ENCODE measurements at places on chromosomes 16 and 17.
A peak's percentile ranks its signal among the peaks of the same experiment; 100 is the strongest.

GRCh38 chr16:84925092-84925772 lies 86.1 kb downstream of the ZDHHC7 start:
- DNase-seq: peak; percentile 74

DNA sequence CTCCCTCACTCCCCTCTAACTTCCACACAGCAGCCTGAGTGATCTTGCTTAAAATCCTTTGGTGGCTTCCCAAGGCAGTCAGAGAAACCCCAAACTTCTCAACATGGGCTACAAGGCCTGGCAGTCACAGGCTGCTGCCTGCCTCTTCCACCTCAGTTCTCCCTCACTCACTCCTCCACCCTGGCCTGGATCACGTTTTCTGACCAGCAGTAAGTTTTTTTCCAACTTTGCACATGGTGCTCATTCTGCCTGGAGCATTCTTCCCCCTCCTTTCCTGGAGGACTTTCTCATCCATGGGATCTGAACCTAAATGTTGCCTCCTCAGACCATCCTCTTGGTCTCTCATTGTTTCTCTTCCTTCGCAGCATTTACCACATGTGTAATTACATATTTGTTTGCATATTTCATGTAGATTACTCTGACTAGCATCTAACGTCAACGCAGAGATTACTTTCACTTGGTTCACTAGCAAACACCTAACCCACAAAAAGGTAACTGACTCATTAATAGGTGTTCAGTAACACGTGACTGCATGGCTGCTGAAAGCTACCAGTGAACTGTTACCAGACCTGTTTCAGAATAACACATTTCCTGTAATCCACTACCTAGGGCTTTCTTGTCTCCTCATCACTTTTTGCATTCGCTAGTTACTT lies 17.1 kb downstream of the GNA13 start:
- no peak for DNase-seq

DNA sequence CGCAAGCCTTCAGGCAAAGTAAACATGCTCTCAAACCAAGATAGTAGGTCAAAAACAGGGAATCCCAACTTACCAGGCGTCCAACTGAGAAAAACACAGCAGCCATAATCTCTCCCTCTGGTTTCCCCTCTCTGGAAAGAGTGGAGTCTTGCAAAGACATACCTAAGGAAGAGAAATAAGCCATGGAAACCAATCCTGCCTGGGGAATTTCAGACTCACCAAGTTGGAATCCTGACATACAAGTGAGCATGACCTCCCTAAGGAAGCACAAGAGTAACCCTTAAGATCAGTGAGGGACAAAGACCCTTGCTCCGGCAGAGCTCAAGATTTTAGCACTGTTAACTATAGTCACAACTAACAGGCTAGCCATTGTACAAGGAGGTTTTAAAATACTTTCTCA lies 4.1 kb downstream of the ZNF624 start:
- no peak for DNase-seq

DNA sequence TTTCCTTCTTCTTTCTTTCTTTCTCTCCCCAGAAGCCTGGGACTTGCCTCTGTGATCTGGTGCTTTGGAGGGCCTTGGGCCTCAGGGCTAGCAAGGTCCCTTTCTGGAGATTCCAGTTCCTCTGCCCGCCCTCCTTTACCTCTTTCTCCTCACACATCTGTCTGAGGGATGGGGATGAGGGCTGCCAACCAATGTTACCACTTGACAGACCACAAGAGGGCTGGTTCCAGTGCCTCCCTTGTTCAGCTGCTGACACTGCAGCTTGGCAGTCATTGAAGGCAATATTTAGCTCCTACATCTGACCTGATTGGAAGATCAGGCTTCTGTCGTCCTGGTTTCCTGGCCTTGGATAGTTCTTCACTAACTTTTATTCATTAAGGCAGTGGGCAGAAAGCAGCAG lies 3.6 kb upstream of the ZNF652 start:
- no peak for DNase-seq

DNA sequence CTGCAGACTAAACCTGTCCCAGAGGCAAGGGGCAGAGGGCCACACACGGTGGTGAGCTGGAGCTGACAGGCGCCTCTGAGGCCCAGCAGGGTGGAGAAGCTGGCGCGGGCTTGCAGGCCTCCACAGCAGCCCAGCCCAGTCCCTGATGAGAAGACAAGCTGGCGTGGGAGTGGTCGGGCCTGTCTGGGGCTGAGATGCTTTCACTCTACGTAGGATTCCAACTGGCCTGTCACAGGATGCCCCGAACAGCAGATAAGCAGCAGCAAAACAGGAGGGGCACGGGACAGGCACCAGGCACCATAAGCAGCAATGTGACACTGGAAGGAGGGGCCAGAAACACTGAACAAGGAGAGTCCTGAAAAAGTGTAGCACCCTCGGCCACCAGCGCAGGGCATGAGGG lies 40.1 kb downstream of the PEMT start:
- DNase-seq: no peak

- DNase-seq: no peak
Measured at GRCh38 chr17:67253384-67253783, 8.4 kb upstream of the HELZ start.

GRCh38 chr17:58514770-58515157 lies 326 bp upstream of the MTMR4 start:
- DNase-seq: no peak

- no peak for DNase-seq
Measured at GRCh38 chr16:68781784-68782183, 44.7 kb downstream of the CDH1 start.

- DNase-seq: no peak
Measured at GRCh38 chr17:46795379-46795952, 23.0 kb downstream of the WNT3 start.

DNA sequence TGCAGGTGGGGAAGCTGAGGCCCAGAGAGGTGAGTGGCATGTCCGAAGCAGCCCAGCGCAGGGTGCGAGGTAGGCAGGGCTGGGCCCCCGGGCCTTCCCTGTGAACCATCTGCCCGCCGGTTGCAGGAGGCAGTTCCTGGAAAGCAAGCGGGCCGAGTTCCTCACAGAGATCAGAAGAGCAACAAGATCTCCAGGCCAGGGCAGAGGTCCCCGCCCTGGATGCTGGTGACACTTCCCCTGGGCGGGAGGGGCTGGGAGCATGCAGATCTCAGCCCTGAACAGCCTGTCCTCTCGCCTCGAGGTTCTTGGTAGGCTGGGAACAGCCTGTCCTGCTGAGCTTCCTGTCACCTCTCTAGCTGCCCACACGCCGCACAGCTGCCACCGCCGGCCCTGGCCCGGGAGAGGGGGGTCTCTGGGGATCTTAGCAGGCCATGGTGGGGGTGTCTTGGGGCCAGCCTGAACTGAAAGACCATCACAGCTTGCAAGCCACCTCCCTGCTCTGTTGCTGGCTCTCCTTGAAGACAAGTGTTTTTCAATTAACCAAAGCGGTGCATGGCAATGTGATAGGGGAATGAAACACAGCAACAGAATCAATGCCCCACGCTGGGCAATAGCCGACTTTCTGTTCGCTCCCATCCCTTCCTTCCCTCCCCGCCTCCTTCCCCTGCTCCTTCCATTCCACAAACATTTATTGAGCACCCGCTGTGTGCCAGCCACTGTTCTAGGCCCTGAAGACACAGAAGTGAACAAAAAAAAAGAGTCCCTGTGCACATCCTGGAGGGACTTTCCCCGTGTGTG lies 31.7 kb downstream of the SOCS1 start:
- peak; percentile 66 for DNase-seq

DNA sequence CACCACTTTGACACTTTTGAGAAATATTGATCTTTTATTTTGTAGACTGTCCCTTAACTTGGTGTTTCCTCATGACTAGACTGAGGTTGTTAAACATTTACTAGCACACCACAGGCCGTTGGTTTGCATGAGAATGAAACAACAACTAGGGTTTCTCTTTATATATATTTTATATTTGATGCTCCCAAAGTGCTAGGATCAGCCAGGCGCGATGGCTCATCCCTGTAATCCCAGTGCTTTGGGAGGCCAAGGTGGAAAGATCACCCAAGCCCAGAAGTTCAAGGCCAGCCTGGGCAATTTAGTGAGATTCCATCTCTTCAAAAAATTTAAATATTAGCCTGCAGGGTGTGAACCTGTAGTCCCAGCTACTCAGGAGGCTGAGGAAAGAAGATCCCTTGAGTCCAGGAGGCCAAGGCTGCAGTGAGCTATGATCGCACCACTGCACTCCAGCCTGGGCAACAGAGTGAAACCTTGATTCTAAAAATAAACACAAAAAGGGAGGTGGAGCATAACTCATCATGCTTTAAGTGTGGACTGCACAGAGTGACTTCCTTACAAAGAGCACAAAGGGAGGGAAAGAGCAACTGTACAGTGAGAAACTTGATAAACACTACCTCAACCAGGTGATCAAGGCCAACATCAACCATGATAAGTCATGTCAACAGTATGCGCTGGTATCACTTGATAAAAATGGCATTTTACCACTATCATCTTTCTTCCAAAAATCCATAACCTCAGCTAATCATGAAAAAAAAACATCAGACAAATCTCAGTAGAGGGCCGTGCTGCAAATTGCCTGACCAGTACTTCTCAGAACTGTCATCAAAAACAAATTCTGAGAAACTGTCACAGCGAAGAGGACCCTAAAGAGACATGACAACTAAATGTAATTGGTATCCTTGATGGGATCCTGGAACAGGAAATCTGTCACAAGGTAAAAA lies 72.8 kb upstream of the ATF7IP2 start:
- DNase-seq: no peak

- peak; percentile 67 for DNase-seq
Measured at GRCh38 chr16:74107795-74108610, 188.6 kb upstream of the PSMD7 start.

DNA sequence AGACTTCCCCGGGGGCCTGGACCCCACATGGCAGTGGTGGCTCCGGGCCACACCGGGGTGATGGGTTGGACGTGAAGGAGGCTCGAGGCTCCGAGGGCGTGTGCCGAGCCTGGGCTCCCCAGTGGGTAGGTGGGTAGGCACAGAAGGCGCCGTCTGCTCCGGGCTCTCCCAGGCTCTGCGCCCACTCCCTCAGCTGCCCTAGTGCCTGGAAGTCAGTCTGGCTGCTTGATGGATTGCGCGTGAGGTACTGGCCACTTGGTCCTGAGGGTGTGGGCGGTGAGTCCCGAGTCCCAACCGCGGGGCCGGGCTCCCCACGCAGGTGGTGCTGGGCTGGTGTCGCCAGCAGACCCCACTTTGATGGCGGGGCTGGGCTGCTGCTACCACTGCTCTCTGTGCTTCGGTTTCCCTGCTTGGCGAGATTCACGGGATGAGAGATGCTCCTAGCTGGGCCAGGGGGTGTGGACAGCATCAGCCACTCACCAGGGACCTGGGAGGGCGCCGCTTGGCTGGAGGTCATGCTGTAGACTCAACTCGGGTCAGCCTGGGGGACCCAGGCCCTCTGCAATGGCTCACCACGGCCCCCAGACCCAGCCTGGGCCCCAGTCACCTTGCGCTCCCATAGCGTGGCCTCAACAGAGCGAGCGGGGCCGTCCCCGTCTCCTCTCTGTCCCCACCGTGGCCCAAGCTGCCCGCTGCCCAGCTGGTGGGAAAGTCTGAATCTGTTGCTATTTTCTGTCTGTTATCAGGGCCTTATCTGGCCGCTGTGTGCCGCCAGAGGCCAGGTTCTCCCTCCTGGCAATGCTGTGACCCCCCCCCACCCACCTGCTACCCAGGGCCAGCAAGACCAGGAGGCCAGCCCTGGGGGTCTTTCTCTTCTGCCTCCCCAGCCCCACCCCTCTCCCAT lies 26.1 kb downstream of the ZFPM1 start:
- no peak for DNase-seq

DNA sequence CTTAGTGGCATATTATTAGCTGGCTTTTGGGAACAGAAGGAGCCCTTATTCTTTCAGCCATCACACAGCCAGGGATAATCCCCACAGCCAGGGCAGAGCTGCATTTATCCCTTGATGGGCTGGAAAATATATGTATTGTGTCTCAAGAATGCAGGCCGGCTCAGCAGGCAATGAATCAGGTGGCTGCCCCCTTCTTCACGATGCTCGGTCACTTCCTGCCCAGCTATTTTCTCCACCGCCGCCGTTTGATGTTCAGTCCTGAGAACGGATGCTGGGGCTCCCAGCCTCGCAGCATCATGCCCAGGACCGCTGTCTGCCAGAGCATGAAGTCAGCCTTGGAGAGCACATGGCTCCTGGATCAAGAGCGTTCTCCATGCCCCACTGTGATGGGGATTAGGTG lies 4.3 kb upstream of the MYH3 start:
- DNase-seq: no peak

GRCh38 chr17:62684179-62684578 lies 56.7 kb downstream of the MRC2 start:
- no peak for DNase-seq

- DNase-seq: no peak
Measured at GRCh38 chr17:75722076-75722475, 817 bp downstream of the ITGB4 start.

All from left lobe of liver (tissue), 2 donors.